Stomach (tissue), 19 donors: ENCODE measurements at places on chromosomes 4 and X. TPM values are rescaled to one million over a fixed set of nuclear protein-coding genes. Genes with fewer than 3 reads are reported as not detected.

Gene METAP1
- 1.8 TPM for total RNA-seq

Gene ZDHHC15
- 3.9 TPM for total RNA-seq

Gene TLR3
- total RNA-seq, result 0.29 TPM

Gene MED12
- 51.3 TPM for total RNA-seq

Gene SYNPO2
- total RNA-seq, result 114 TPM

Gene DUX4
- total RNA-seq, result not detected

Gene KLHL4
- not detected for total RNA-seq

Gene MAML3
- total RNA-seq, result 10.3 TPM

Gene GPR34
- 0.45 TPM for total RNA-seq

Gene PALLD
- 855 TPM for total RNA-seq

Gene MSMO1
- 10.3 TPM for total RNA-seq
